ENCODE measurements at places on chromosomes 16 and 17. TPM values are rescaled to one million over a fixed set of nuclear protein-coding genes. Genes with fewer than 3 reads are reported as not detected.

GRCh38 chr16:1784977-1785845 is 2.5 kb downstream of the NUBP2 start:
- peak; percentile 71 for DNase-seq

GRCh38 chr17:79427621-79428539 is 183.0 kb downstream of the RBFOX3 start:
- DNase-seq: no peak

PTX4 gene
- polyA plus RNA-seq: 0.03 TPM

DNA sequence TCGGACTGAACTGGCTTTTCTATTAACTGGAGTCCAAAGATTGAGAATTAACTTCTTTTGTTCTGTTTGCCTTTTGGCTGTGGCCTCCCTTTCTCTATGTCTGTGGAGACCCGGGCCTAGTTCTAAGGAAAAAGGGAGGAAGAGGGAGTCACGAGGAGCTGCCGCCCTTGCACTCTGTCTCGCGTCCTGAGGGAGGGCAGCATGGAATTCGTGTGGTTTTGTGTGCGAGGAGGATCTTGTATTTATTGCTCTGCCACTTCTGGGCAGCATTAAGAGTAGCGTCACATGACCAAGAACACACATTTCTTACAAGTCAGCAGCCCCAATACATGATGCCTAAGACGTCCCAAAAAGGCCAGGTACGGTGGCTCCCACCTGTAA is 23.6 kb downstream of the METTL22 start:
- DNase-seq: no peak

DNA sequence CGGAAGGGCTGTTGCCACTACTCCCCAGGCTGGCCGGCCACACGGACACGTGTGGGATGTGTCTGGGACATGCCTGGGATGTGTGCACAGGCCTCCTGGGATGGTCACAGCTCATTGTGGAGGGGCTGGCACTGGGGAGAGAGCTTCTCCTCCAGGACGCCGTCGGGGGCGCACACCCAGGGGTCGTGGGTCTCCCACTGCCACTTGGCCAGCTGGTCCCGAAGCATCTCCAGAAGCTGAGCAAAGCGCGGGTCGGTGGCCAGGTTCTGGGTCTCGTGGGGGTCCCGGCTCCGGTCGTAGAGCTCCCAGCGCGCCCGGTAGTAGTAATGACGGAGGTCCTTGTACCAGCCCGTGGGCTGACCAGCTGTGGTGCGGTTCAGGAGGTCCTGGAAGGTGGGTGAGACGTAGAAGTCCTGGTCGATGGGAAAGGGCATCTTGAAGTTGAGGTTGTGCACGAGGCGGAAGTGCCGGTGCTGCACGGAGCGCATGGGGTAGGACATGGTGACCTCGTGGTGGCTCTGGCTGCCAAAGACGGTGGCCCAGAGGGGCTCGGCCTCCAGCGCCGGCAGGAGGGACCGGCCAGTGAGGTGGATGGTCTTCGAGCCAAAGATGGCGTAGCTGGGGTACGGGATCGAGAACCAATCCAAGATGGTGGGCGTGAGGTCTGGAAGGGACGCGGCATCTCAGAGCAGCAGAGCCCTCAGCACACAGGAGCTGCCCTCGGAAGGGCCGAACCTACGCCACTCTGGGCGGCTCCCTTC is 9.6 kb downstream of the SGSH start:
- peak; percentile 74 for DNase-seq

- DNase-seq: no peak
Observed at GRCh38 chr16:13780406-13781168, 139.4 kb upstream of the ERCC4 start.

SEPTIN12 gene
- polyA plus RNA-seq: not detected

- no peak for DNase-seq
Observed at GRCh38 chr17:50498021-50498874, 10.0 kb upstream of the MYCBPAP start.

- DNase-seq: no peak
Observed at GRCh38 chr17:49705254-49705653, 2.5 kb downstream of the SLC35B1 start.

KRT27 gene
- polyA plus RNA-seq: 0.09 TPM

DNA sequence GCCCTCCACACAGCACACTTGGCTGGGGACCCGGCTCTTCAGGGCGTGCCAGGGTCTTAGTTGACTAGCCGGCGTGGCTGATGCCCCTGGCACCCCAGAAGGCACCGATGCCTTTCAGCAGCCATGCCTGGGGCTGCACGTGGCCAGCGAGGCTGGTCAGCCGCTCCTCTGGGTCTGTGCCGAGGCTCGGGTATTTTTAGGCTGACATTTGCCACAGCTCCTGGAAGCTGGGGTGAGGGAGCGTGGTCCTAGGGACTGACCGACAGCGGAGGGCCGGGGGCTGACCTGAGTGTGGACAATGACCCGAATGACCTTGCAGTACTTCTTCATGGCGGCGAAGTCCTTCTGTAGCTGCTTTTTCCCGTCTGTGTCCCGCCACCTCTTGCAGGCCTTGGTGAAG is 3.9 kb downstream of the RPL3L start:
- DNase-seq: no peak

DNA sequence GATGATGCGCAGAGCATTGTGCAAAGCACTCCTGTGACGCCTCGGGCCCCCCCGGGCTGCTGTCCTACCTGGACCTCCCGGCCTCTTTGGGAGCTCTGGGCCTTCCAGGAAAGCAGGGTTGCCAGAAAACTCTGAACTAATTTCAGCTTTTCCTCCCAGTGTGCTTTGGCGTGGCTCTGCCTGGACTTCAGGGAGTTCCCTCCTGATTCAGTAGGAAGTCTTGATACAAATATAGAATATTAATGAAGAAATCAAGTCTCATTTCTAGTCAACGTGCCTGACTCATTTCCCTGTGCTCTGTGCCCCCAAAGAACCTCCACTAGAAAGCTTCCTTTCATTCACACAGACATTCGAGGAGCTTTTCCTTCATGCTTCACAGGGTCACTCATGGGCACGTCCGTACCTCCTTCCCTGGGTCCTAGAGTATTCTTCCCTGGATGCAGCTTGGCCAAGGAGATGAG is 84.0 kb upstream of the NOL11 start:
- DNase-seq: no peak

GRCh38 chr17:28487881-28488532 is 14.6 kb downstream of the SLC13A2 start:
- DNase-seq: no peak

GRCh38 chr17:29214215-29215146 is 32.2 kb upstream of the CRYBA1 start:
- no peak for DNase-seq

- no peak for DNase-seq
Observed at GRCh38 chr16:89408315-89408714, 82.0 kb downstream of the ANKRD11 start.

PPP1R1B gene
- polyA plus RNA-seq: 0.26 TPM

DNA sequence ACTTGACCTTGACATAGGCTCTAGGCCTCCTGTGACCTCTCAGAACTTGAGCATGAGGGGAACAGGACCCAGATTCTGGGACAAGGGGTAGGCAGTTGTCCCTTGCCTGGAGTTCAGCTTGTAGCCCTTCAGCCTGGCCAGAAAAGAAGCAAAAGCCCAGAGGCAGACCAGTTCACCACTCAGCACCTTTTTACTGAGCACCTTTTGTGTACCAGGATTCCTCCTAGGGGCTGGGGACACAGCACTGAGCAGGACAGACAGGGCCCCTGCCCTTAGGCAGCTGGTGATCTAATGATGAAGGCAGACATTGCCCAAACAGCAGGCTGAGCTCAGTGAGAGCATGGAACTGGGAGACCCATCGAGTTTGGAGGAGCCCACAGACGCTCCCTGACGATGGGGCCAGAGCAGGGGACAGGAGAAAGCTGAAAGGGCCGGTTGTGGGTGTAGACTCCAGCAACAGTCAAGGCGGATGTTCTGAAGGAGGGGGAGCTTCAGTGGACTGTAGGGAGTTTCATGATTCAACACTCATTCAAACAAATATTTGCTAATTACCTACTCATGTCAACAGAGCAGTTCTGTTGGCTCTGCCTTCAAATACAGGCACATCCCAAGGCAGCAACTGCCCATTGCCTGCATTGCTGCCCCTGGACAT is 32.0 kb downstream of the SBK1 start:
- DNase-seq: peak; percentile 31

MATCAP1 gene
- 16.3 TPM for polyA plus RNA-seq

DNA sequence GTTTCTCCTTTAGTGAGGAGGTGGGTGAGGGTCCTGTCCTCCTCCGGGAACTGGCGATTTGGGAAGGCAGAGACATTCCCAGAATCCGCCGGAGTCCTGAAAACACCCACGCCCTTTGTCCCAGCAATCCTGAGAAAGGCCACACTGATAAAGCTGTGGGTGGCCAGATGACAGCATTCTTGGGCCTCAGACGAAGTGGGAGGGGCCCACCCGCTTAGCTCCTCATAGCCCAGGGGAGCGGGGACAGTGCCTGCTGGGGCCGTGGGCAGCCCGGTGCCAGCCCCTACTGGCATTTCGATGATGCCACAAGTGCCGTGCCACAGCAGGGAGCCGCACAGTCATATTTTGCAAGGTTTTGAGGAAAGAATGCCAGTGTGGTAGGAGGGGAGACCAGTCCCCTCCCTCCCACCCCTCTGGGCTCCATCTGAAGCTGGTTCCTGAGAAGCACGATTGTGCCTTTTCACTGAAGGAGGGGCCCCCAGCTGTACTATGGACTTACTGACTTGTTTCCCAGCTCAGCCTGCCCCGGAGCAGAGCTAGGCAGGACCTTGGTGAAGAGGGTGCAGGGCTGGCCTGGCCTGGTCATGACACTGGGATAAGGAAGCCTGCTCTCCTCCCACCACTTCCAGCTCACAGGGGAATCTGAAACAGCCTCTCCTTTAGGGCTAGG is 20.9 kb upstream of the MPRIP start:
- peak; percentile 66 for DNase-seq

GRCh38 chr17:37213927-37214326 is 161.9 kb upstream of the C17orf78 start:
- DNase-seq: no peak

GRCh38 chr17:6981426-6981825 is 14.4 kb upstream of the ALOX12 start:
- no peak for DNase-seq

PHLPP2 gene
- polyA plus RNA-seq: 1.6 TPM

METTL16 gene
- polyA plus RNA-seq: 22.8 TPM

- peak; percentile 96 for DNase-seq
Observed at GRCh38 chr16:711548-712320, 3.2 kb upstream of the METRN start.

CCL8 gene
- 0.48 TPM for polyA plus RNA-seq

All from spleen (tissue), 13 donors.